Activated T-cell treated with anti-CD3 and anti-CD28 coated beads for 24 hours (primary cell): ENCODE measurements at places on chromosomes 12 and 14.
A peak's percentile ranks its signal among the peaks of the same experiment; 100 is the strongest.

- DNase-seq, result no peak
Measured at GRCh38 chr14:88194531-88194930, 128.5 kb downstream of the KCNK10 start.

DNA sequence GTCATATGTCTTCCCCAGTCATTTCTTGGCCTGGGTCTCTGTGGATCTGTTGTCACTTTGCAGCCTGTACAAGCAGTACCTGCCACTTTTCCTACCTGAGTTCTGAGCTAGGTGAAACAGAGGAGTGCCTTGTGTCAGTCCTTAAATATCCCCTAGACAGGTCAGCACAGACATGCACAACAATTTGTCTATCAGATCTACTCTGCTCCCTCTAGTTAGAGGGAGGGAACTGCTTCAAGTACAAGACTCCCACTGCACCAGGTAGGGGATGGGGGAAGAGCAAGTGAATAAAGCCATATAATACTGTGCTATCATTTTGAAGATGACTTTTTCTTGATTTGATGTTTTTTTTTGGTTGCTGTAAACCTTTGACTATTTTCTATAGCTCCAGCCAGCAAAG lies 39.4 kb downstream of the MIPOL1 start:
- DNase-seq, result no peak

DNA sequence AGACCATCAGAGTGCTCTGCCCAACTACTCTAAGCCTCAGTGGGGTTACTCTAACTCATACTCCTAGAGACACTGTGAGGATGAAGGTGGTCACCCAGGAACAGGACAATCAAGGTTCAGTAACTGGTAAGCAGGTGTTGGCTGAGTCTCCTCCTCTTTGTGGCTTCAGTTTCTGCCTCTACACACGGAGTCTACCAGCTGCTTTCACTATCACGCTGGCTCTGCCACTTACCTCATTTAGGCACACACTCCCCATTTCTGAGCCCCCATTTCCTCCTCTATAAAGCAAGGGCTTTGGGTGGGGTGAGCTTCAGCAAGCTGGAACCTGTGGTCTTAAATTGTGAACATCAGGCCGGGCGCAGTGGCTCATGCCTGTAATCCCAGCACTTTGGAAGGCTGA lies 7.3 kb upstream of the TCHP start:
- DNase-seq, result no peak

DNA sequence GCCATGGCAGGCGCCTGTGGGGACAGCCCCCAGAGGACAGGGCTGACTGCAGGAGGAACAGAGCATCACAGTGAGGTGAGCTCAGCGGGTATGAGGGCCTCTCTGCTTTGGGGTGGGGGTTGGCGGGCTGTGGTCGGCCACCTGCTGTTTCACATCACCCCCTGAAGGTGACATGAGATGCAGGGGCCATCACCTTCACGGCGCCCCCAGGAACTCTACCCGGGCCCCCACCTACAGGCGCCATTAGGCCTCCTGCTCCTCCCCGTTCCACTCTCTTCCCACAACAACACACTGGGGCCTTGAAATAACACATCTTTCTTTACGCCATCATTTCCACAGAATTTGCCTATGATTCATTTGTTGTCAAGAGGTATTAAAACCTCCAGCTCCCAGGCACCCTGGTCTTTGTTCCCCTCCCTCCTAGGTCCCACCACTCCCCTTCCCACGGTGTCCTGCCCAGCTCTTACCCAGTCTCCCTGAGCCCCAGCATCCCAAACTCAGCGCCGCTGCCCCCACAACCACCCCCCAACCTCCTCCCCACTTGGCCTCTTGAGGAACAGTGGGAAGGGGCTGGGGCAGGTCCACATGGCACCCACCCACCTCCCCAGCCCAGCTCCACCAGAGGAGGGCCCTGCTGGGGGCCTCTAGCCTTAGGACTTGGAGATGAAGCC lies 12.7 kb upstream of the HDAC7 start:
- DNase-seq, result peak; percentile 74

DNA sequence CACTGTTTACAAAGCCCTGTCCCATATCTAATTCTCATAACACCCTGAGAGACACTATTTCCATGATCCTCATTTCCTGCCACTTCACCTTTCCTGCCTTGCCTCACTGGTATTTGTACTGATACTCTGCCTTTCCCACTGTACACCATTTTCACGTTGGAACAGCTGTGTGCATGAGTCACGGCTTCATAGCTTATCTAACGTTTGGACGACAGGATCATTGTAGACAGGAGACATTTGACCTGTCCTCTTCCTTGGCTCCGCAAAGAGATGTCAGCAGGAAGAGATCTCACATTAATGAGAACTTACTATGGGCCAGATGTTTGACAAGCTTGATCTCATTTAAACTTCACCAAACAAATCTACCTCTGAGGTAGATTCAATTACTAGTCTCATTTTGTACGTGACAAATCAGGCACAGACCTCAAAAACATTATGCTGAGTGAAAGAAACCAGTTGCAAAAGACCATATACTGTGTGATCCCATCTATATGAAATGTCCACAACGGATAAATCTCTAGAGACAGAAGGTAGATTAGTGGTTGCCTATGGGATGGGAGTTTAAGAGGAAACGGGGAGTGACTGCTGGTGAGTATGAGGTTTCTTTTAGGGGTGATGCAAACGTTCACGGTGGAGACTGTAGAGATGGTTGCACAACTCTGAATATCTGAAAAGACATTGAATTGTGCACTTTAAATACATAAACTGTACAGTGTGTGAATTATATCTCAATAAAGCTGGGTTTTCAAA lies 71.2 kb downstream of the KCNK13 start:
- DNase-seq, result no peak

DNA sequence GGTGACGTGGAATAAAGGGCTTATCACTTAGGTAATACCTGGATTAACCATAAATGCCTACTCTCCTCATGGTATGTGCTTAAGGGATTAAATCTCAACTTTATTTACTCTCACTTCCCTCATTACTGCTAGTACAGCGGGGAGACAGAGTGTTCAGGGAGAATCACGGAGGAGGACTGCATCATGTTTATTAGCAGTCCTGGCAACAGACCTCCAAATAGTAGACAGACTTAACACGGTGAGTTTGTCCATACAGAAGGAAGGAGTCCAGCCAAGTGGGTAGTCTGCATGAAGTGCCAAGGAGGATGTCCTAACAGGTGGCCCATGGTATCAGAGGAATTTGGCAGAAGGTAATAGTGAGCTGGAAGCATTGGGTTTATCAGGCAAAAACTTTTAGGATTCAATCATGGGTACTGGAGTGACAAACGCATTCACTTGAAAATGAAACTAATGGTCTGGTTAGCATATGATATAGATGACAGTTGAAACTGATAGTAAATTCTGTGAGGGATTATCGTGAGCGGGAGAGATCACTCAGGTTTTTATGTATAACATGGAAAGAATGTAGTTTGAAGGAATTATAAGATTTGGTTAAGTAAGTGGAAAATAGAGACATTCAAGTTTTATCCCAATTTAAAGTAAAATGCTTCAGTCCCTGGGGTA lies 471.8 kb downstream of the TMEM117 start:
- no peak for DNase-seq

DNA sequence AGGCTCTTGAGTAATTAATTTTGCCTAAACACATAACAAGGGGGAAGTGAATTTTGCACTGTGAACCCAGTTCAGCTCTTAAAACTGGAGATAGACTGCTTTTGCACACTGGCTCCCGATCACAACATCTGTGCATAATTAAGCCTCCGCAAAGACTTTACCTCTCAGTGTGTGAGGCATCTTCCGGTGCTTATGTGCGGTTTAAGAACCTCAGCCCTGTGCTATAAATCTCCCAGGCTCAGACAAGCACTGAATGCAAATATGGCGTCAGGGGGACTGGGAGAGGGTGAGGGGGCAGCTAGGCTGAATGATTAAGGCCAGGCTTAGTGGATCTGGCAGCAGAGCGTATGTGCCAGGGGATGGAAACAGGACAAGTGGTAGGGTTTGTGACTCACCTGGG lies 103.3 kb downstream of the ADCK1 start:
- no peak for DNase-seq

DNA sequence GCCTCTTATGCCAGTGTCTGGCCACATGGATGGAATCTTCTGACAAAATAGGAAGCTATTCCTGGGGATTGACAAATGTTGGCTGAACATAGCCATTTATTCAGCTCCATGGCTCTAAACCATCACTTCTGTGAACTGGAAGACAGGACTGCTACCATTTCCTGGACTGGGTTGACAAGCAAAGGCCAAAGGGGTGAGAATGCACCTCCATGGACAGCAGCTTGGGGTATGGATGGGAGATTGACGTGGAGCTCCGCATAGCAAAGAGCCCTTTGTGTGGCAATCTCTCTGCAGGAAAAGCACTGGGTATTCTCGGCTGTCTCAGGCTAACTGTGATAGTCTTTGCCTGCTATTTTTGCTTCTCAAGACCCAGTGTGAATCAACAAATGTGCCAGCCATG lies 223.0 kb upstream of the EGLN3 start:
- no peak for DNase-seq

- DNase-seq, result no peak
Measured at GRCh38 chr14:31106768-31107167, 80.6 kb upstream of the STRN3 start.
